ENCODE measurements at places on chromosomes 6 and 20.

GRCh38 chr6:152457949-152458624 is 179.1 kb downstream of the SYNE1 start:
- no peak for DNase-seq

DNA sequence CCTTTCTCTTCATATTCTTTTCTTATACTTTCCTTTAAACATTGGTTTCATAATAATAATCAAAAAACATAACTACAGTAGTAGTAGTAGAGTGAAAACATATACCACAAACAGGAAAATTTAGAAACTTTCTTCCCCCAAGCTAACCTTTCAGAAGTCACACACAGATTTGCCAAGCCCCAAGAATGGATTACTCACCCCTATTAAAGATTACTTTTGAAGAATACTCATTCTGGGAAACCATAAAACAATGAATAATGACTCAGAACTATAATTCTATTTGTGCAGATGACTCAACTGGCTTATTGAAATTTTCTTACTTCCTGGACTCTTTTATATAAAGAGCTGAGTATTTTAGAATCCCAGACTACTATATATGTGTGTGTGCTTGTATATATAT is 119.4 kb upstream of the GJE1 start:
- DNase-seq, result no peak

DNA sequence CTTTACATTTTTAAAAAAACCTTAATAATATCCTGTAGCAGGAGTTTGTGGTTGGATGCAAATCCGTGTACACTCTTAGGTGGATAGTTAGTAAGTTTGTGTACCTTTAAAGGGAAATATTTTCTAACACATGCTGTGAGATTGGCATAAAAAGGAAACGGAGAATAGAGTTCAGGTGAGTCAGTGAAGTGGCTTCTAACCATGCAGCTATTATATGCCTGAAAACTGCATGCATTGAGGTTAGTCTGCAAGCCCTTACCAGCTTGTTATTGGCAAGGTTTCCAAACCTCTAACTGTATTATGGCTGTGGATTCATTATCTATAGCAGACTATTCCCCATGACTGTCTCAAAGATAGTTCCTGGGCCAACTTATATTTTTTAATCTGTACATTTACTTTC is 420.6 kb upstream of the MMS22L start:
- DNase-seq, result no peak

GRCh38 chr20:32920530-32921298 is 62.0 kb downstream of the EFCAB8 start:
- no peak for DNase-seq

DNA sequence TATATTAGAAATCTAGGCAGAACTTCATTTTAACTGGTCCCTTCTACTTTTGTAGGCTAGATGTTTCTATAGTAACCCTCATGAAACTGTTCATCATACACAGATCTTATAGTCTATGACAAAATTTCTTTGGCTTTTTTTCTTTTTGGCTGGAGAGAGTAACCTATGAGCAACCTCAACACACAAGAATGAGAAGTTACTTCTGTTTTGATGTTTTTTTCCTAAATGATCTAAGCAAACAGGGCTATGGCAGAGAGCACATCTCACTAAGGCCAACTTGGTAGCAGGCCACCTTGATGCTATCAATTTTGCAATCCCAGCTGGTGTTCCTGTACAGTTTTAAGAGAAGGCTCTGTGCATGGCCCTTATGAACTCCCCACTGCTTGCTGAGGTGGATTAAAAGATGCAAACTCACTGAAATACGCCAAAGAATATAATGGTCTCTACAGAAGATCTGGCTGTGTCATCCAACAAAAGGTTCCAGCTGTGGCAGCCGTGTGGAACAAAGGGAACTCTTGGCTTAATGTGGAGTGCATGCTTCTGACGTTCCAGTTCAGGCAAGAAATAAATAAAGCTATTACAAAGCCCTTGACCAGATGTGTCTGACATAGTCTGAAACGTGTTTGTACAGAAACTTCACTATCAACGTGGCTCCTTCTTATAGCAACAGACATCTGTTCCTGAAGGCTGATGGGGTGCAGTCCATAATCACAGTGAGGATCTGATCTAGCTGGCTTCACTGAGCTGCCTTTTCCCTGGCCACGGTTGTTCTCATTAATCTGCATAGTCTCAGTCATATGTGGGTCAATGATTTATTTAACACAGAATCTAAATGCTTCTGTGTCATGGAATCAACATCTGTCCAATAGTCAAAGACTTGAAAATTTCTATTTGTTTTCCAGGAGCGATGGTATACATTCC is 481.1 kb downstream of the BMP2 start:
- no peak for DNase-seq

GRCh38 chr6:21769405-21769861 is 175.9 kb downstream of the SOX4 start:
- DNase-seq, result no peak

DNA sequence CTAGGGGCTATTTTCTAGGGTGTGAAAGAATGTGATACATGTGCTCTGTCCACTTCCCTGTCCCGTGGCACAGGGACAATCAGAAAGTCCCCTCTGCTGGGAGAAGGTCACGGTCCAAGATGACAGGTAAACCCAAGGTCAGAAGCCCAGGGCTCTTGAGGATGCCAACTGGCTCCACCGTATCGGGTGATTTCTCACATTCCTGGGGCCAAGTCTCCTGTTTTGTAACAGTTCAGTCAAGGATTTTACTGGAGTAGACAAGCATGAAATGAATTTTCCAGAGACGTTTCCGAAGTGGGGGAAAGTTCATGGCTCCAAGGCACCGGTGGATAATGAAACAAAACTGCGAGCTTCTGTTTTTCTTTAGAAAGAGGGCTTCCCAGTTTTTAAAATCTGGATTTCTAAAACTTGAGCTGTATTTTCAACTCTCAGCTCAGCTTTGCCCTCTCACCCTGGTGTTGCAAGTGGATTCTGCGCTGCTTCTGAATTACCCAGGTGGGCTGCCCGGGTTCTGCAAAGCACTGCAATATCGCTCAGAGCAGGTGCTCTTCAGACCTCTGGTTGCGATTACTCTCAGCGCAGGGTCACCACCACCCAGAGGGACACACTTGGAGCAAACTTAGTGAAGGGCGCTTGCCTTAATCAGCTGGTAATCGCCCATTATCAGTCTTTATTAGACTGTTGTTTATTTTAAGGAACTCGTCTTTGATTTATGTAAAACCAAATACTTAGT is 64.4 kb upstream of the TMEM170B start:
- no peak for DNase-seq

DNA sequence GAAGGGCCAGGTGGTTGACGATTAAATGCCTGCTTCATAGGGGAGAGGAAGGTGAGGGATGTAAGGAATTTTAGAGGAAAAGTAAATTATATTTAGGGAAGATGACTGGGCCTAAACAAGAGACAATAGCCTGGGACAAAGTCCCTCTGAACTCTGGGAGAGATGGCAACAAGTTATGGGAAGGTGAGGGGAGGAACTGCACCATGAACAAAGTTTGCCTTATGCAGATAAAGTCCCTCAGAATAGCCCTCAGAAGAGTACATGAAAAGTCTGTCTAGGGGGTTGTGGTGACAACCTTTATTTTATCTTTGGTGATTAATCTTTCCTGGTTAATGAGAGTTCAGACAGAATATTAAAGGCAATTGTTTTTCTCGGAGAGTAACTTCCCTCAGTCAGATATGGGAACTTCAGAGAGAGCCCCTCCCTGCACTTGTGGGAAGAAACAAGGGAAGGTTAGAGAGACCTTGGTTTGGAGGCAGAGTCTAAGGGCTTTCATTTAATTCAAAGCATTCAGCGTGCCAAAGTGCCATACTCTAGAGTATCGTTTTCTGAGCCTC is 27.1 kb upstream of the FAM217A start:
- DNase-seq, result no peak

DNA sequence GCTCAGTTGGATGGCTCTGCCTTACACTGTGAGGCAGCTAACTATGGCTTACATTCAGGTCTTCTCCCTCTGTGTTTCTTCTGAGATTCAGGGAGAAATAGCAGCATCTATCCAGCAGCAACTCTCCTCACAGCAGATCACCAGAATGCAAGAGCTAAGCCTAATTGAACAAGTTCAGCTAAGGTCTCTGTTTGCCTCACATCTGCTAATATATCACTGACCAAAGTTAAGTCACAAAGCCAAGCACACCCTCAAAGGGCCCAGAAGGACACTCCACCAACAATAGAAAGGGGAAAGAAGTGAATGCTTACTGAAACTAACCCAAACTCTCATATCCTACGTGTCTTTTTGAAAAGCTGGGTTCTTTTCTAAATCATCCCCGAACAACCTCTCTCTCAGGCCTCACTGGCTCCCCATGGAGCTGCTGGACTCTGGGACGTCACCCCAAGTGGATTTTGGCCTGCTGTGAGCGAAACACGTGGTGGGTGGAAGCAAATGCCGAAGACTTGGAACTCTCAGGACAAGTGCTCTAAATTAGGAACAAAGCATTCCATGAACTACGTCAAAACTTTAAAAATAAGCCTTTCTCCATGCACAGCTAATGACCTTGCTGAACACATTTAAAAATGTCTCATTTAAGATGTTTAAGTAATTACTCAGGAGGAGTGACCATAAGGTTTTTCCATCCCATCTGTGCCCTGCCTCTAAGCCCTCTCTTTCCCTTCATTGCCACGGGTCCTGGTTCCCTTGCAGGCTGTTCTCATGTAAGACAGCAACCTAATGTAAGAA is 167.5 kb upstream of the PLCB4 start:
- no peak for DNase-seq

DNA sequence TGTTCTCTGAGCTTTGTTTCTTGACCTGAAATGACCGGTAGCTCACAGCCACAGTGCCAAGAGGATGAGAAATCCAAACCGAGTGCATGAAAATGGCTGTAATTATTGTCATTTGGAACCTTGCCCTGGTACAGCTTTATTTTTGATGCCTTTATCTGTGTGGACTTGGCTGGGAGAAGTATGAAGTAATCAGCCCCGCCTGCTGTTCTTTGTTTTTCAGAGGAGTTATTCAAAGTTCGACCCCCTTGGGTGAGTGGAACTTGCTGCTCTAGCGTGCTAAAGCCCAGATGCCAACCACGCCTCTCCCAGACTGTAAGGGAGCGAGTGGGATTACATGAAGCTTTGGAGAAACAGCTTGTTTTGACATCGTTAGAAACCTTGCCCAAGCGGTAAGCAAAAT is 48.3 kb downstream of the ECT2L start:
- DNase-seq, result no peak

GRCh38 chr6:129786548-129786947 is 74.6 kb downstream of the TMEM244 start:
- no peak for DNase-seq
